ENCODE measurements at places on chromosomes 16 and 17.

DNA sequence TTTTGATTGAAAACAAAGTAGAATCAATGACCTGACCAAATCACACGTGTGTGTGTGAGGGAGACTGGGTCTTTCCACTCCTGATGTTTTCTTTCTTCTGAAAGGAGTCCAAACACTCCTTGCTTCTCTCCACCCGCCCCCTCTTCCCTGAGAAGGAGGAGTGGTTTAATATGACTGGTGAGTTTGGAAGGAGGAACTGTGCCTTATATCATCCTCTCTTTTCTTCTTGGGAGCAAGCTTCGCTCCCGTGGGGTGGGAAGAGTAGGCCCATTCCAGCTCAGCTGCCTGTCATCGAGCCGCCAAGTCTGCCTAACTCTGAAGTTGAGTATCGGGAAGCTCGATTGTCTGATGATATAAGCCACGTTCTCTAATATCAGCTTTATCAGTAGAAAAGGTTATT, 96.5 kb downstream of the YPEL2 start:
- no peak for DNase-seq

DNA sequence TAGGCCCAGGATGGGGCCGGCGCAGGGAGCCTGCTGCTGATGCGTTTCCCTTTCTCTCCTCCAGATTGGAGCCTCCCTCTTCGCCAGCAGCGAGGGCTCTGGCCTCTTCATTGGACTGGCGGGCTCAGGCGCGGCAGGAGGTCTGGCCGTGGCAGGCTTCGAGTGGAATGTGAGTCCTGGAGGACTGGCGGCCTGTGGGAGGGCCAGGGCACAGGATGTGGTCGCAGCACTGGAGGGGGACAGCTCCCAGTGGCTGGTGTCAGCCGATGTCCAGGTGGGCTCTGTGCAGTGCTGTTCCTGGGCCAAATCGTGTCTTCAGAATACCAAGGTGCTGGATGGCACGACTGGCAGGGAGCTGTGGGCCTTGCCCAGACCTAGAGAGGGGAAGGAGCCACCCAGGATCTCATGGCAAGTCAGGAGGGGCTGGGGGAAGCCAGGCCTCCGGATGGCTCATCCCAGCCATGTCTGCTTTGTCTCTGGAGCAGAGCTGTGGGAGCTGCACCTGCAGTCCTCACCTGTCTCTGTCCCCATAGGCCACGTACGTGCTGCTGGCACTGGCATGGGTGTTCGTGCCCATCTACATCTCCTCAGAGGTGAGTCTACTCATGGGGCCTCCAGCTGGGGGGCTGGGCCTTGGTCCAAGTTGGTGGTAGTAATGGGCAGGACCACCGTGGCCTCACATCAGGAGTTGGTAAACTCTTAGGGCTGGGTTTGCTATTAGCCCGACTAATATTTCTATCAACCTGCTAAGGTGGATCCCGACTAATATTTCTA, 7.3 kb downstream of the SLC5A10 start:
- DNase-seq = no peak

- no peak for DNase-seq
These were observed 59.6 kb downstream of the TANGO6 start for GRCh38 chr16:68902969-68903345.

GRCh38 chr17:57762452-57763395, 17.6 kb upstream of the CCDC182 start:
- DNase-seq = no peak

DNA sequence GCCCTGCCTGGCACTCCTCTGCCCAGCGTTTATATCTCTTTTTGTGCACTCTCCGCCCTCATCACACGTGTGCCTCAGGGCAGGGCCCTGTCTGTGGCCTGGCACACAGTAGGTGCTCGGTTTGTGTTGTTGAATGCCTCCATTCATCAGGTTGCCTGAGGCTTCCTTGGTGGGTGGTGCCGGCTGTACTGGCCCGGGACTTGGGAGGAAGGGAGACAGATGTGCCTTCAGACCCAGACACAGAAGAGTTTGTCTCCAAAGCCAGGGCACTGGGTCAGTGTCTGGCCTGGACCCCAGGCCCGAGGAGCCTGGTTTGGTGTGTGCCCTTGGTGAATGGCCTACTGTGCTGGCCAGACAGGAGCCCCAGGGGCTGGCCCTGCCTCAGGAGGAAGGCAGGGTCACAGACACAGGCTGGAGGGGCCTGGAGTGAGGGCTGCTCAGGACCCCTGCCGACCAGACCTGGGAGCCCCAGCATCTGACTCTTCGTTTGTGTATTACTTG, 71.6 kb downstream of the RAI1 start:
- DNase-seq = no peak

- no peak for DNase-seq
These were observed 11.4 kb downstream of the GGA2 start for GRCh38 chr16:23498863-23499262.

DNA sequence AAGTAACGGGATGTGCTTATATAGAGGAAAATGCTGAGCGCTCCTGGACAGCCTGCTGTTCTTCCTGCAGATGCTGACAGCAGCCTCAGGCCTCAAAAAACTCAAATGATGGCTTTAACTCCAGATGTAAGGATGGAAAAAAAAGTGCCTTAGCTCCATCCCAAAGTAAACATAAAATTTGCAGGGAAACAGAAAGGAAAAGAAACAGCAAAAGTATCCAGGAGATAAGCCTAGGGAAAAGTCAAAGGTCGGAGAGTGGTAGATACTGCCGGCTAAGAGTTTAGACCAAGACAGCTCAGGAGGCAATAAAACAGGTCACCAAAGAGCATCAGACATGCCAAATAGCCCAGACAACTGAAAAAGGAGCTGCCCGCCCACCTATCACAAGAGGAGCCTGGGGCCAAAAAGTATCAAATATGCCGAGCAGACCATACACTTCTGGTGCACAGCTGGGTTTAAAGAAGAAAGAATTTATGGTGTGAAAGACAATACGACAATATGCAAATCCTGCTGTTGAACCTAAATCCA, 6.9 kb downstream of the KRT31 start:
- DNase-seq = no peak

DNA sequence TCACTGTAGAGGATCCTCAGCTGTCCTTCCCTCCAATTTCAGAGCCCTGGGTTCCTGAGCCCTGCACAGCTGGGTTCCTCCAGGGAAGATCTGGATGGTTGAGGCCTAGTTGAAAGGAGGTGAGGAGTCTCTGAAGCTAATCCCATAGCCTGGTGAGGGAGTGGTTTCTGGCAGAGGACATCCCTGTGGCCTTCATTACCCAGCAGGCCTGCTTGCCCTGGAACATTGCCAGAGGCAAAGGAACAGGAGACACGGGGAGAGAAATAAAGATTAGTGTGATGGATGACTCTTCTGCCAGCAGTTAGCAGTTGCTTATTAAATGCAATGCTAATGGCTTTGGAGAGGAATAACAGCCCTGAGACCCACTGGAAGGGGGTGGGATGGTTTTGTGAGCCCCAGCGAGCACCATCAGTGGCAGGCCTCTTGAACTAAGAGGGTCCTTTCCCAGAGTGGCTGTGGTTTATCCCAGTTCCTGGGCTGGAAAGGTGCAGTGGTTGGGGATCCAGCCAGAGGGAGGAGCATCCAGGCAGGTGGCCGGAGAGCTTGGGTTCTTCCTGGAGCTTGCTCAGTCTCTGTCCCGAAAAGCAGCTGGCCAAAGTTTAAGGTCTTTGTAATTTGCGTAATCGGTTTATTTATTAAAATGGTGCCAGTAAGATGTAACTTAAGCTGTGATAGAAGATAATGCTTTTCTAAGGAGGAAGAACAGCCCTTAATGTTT, 209.7 kb downstream of the CCDC182 start:
- no peak for DNase-seq

- DNase-seq = no peak
These were observed 53.7 kb downstream of the IQCK start for GRCh38 chr16:19771796-19772195.

- DNase-seq = no peak
These were observed 7.4 kb downstream of the PNPO start for GRCh38 chr17:47948706-47949196.

- DNase-seq = no peak
These were observed 55.2 kb downstream of the MSI2 start for GRCh38 chr17:57311281-57312216.

DNA sequence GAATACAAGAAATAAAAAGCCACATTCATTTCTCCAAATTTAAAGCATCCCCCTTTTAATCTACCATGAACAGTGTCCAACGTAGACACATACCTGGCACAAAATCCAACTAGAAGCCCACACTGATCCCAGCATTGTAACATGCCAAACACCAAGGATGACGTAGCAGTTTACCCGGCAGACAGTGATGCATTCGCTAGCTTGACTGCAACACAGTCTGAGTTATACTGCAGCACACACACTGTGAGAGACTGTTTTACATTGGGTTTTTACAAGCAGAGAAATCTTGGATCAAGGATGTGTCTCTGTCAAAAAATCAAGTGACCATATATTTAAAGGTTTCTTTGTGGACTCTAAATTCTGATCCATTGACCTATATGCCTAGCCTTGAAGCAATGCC, 74.5 kb upstream of the C17orf78 start:
- no peak for DNase-seq

DNA sequence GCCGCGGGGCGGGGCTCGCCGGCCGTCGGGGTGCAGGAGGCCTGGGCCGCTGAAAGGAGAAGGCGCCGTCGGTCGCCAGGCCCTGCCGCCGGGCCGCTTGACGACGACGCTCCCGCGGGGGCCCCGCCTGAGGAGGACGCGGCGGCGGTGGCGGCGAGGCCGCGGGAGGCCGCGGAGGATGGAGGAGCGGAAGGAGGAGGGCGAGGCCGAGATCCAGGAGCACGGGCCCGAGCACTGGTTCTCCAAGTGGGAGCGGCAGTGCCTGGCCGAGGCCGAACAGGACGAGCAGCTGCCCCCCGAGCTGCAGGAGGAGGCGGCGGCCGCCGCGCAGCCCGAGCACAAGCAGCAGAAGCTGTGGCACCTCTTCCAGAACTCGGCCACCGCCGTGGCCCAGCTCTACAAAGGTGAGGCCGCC, 430 bp downstream of the HAPSTR1 start:
- DNase-seq = peak; percentile 20

DNA sequence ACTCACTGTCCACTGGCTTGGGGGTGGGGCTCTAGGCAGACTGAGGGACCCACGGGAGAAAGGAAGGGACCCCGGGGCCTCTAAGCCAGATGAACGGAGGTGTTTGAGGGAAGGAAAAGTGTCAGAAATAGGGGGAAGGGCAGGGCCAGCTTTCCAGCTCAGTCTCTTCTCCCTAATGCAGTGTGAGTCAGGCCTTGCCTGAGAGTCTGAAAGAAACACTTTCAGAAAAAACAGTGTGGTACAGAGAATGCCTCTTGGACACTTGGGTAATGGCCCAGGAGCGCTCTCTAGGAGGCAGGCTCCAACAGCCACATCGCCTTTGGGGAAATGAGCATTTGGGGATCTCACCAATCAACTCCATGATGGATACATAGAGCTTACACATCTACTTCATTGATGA, 46.9 kb downstream of the NDEL1 start:
- DNase-seq = no peak

DNA sequence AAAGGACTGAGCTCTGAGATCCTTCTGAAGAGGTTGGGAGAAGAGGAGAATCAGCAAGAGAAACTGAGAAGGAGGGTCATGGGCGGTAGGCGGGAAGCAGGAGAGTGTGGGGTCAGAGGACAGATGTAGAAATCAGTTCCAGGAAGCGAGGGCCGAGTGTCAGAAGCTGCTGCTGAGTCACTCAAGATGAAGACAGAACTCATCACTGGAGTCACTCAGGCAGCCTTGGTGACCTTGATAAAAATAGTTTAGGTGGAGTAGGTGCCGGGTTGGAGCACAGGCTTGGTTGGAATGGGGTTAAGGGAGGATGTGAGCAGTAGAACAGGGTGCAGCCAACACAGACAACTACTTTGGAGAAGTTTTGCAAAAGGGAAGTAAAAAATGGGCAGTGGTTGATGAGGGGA, 6.1 kb upstream of the ITGAM start:
- DNase-seq = no peak

GRCh38 chr17:63555500-63556156, 5.4 kb downstream of the DCAF7 start:
- DNase-seq = no peak
